Activated CD4-positive, alpha-beta T cell treated with anti-CD3 and anti-CD28 coated beads for 48 hours (primary cell): ENCODE measurements at places on chromosomes 11 and 22.
A peak's percentile ranks its signal among the peaks of the same experiment; 100 is the strongest.

- DNase-seq: no peak
These were observed 116.8 kb upstream of the BMAL1 start for GRCh38 chr11:13160806-13161205.

- DNase-seq: no peak
These were observed 62.7 kb upstream of the BARX2 start for GRCh38 chr11:129312730-129313503.

DNA sequence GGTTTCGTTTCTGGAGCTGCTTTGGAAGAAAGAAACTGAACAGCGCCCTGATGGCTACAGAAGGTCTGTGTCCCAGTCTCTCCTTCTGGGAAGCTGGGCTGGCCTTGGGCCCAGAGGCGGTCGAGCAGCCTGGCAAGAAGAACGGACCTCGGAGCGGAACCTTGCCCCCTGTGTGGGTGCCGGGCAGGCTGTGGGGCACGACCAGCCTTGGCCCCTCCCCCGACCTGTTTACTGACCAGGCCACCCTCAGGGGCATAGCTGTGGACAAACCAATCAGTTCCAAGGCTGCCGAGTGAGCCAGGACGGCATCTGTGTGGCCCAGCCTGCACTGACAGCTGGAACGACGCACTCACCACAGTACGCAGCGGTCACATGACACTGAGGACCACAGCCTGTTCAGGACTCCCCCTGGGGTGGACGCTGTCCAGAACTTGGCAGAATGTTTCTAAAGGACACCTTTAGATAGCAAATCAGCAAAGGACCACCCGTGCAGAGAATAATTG is 7.2 kb downstream of the PIM3 start:
- DNase-seq: peak; percentile 8

GRCh38 chr22:45582236-45582954 is 79.7 kb downstream of the FBLN1 start:
- no peak for DNase-seq

- DNase-seq: no peak
These were observed 21.7 kb downstream of the CTTN start for GRCh38 chr11:70420008-70420464.

GRCh38 chr11:125376117-125376516 is 119.9 kb downstream of the FEZ1 start:
- DNase-seq: no peak

- DNase-seq: no peak
These were observed 19.3 kb downstream of the CACNA1I start for GRCh38 chr22:39589875-39590274.
